Progenitor cell of endocrine pancreas (in vitro differentiated cells): ENCODE measurements at places on chromosomes 5 and 9. TPM values are rescaled to one million over a fixed set of nuclear protein-coding genes. Genes with fewer than 3 reads are reported as not detected.

The DBH gene
- total RNA-seq, result not detected in 2 replicates

GRCh38 chr9:108225149-108225800, 630.5 kb downstream of the ACTL7B start:
- no peak overlapping the region for H3K27ac ChIP-seq
- no peak overlapping the region for H3K4me3 ChIP-seq
- H3K27me3 ChIP-seq, result peaks cover 34% of the 10 kb centered on the region
- DNase-seq, result no peak
- peaks cover 12% of the 10 kb centered on the region for H3K4me1 ChIP-seq

The IL4 gene
- total RNA-seq, result not detected in 2 replicates

- H3K27me3 ChIP-seq, result no peaks in the 10 kb centered on the region
- H3K27ac ChIP-seq, result peak overlapping the region; percentile 98
- DNase-seq, result no peak
- H3K36me3 ChIP-seq, result peaks cover 5% of the 10 kb centered on the region
- H3K4me1 ChIP-seq, result peaks cover 25% of the 10 kb centered on the region
Measured at GRCh38 chr9:112378328-112379176, 1.4 kb upstream of the HSDL2 start.
